Activated CD4-positive, alpha-beta T cell treated with anti-CD3 and anti-CD28 coated beads, Interleukin-2, amount 50 U/mL, for 24 hours (primary cell): ENCODE measurements at places on chromosomes 6 and 20.

DNA sequence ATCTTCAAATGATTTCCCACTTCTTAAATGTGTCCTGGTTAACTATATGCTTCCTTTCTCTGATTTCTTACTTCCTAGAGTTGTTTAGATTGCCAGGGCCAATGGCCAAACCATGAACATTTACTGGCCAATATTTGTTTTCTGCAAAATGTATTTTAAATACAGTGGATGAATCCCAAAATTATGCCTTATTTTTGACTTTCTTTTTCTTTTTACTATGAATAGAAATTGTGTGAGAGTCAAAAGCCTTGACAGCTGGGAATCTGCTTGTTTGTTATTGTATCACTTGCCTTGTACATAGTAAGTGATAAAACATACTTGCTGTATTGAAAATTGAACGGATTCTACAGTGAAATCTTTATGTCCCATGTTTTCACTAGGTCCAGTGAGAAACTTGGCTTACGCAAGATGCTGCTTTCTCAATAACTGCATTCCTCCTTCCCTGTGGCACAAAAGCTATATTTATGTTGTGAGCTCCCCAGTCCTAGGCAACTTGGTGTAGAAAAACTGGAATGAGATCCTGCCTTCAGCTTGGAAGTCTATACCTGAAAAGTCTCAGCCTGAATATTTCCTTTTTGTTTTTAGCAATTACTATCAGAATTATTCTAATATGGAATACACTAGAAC is 295.2 kb downstream of the EPHA7 start:
- no peak for DNase-seq

DNA sequence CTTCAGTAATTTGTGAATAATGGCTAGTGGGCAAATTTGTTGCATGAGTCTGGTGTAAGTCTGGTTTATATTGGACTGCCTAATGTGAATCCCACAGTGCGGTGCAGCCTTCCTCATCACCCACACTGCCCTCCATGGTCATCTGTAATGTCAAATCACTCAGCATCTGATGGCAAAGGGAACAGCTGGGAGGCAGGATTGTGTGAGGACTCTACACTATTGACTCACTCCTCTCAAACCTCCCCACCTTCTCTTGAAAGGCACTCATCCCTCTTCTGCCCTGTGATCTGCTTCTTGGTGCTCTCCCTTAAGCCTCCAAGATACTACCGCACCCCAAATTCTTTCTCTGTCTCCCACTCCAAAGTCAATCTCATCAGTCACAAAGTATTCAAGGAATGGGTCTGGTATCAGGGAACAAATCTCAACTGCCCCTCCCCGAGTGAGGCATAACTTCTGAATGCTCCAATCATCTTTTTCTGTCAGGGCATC is 146.0 kb upstream of the BEND6 start:
- no peak for DNase-seq

GRCh38 chr6:90194371-90194841 is 102.2 kb downstream of the BACH2 start:
- DNase-seq: peak; percentile 48

DNA sequence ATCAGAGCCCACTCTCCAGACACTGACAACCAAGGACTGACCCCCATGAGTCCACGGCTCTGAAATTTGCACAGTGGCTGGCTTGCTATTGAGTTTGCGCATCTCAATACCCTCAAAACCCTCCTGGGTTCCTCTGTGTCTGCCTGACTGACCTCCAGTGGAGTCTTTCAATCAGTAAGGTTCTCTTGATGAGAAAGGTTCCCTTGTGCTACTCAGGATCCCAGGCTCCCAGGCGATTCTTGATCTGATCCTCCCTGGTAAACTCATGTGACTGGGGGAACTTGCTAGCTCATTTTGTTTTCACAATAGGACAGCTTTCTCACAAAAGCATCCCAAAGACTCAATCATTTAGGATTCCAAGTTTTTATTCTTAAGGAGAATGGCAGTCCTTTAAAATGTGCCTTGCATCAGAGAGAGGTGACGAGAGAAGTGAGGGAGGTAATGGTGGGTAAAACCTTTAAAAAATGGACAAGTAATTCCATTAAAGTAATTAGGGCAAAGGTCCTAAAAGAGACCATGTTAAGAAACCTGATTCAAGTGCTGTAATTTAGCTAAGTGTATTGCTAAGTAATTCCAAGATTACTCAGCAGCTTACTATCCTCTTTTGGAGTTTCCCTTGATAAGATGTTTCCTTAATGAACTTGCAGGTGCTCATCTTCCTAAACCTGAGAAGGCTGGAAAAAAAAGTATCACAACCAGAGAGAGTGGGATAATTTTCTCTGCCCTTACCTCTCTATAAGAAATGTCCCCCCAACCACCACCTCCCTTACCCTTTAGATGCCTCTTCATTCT is 304.7 kb upstream of the SGK1 start:
- no peak for DNase-seq

DNA sequence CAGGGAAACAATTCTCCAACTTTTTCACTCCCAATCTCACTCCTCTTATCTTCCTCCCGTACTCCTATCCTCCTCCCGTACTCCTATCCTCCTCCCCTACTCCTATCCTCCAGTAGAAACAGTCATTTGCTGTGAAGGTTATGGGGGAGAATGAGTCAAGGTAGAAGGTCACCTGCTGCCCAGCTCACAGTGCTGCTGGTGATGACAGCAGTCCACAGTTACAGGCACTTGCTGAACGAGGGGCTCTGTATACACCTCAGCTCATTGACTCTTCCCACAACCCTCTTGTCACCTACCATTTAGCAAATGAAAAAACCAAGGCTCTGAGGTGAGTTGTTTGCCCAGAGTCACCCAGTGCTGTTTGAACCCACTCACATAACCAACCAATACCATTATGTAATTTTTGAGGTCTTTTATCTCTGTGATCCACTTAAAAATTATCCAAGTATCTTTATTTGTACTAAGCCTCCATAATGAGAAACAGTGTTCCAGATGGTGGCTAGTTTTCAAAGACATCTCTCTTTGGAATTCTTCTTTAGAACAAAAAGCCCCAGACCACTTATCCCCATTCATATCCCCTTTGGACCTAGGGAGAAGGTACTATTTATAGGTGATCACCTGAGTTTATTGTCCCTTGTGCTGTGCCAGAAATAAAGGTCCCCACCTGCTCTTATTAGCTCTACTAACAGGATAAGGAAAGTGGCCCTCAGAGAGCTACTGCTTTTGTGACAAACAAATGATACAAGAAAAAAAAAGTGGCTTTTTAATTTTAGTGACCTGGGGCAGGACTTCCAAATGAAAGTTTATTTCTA is 53.2 kb downstream of the PTPN1 start:
- no peak for DNase-seq
